Glutamatergic neuron (in vitro differentiated cells): ENCODE measurements at places on chromosomes 13 and 19. TPM values are rescaled to one million over a fixed set of nuclear protein-coding genes. Genes with fewer than 3 reads are reported as not detected.
A peak's percentile ranks its signal among the peaks of the same experiment; 100 is the strongest.

The MBD3L2 gene
- 1.5 TPM for total RNA-seq

The ALOX5AP gene
- 0.81 TPM for total RNA-seq

The TMPRSS9 gene
- 0.29 TPM for total RNA-seq

The CILP2 gene
- 40.9 TPM for total RNA-seq

The CACTIN gene
- total RNA-seq: 29.7 TPM

GRCh38 chr13:21077788-21078353, 16.5 kb upstream of the LATS2 start:
- peaks cover 2% of the 10 kb centered on the region for H3K4me1 ChIP-seq
- peaks cover 4% of the 10 kb centered on the region for H3K27me3 ChIP-seq
- H3K36me3 ChIP-seq: no peaks in the 10 kb centered on the region

- H3K36me3 ChIP-seq: no peaks in the 10 kb centered on the region
- H3K27ac ChIP-seq: no peak overlapping the region
- H3K27me3 ChIP-seq: peaks cover 16% of the 10 kb centered on the region
- no peak for DNase-seq
Measured at GRCh38 chr13:111123221-111123620, 8.1 kb downstream of the ARHGEF7 start.

DNA sequence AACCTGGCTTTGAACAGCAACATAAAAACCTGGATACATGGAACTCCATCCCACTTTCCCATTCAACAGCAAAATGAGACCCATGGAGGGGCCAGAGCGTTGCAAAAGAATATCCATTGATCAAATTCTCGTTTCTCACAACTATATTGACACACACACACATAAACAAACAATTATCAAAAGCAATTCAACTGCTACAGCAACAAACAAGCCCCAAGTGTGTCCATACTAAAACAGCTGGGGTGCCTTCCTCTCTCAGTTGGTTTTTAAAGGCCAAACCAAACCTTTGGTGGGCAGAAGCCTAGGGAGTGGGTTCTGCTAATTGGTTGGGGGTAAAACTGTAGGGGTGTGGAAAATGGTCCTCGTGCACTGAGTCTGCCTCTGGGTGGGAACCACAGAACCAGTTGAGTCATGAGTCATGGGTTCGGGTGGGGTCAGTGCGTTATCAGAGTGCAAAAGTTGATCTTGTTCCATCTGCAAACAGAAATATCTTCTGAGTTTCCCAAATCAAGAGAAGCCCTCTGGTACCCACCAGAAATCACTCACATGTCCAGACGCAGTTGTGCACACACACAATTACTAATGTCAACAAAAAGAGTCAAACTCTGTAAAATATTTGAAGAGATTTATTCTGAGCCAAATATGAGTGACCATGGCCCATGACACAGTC, 18.5 kb downstream of the GPR42 start:
- H3K27me3 ChIP-seq: peaks cover 2% of the 10 kb centered on the region
- H3K36me3 ChIP-seq: peaks cover 5% of the 10 kb centered on the region
- H3K4me3 ChIP-seq: no peak overlapping the region
- no peaks in the 10 kb centered on the region for H3K4me1 ChIP-seq

GRCh38 chr13:25608181-25608580, 236.4 kb downstream of the ATP8A2 start:
- H3K27ac ChIP-seq: no peak overlapping the region
- H3K36me3 ChIP-seq: peaks cover 13% of the 10 kb centered on the region
- H3K27me3 ChIP-seq: no peaks in the 10 kb centered on the region
- no peak for DNase-seq

DNA sequence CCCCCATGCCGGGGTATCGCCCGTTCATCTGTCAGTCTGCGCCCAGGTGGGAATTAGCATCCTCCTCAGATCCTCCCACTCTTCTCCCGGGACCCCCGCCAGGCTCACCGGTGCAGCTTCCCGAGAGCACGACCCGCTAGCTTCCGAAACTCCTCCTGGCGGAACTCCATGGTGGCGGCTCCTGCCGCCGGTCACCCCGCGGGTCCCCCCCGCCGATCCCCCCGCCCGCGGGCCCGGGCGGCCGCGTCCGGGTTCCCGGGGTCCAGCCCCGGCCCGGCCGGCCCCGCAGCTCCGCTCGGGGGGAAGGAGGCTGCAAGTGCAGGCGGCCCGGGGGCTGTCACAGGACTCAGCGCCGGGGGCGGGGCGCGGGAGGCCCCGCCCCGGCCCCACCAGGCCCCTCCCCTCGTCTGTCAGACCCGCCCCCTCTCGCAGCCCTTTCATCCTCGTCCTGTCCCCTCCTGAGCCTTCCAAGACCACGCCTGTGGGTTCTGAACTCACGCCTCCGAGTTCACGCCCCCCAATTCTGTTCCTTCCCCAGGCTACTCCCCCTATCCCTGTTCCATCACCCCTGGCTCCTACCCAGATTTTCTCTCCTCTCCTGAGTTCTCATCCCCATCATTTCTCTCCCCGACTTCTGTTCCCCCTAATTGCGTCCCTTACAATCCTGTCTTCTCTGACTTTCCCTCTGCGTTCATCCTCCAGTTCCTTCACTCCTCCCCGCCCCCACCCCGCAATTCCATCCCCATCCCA, at the start of gene SLC17A7:
Gene SLC17A7 (minus strand): TSS at position 318 of the 750 bp plus-strand sequence. CDS start 148 bp downstream, at position 170.
- DNase-seq: peak; percentile 87
- no peaks in the 10 kb centered on the region for H3K36me3 ChIP-seq

DNA sequence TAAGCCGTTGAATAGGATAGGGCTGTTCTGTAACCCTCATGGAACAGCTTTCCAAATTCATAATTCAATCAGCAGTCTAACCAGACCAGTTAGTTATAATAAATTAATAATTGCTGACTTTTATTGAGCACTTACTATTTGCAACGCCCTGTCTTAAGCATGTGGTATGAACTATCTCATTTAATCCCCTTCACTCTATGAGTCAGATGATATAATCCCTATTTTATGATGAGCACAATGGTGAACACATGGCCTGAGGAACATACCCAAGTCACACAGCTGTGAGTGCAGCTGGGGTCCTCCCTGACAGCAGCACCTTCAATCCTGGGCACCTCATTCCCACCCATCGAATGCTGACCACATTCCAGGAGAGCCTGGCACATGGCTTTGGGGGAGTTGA, 28.0 kb upstream of the SACS start:
- no peak overlapping the region for H3K4me3 ChIP-seq
- no peak overlapping the region for H3K27ac ChIP-seq
- H3K27me3 ChIP-seq: peaks cover 10% of the 10 kb centered on the region

GRCh38 chr19:16455489-16455888, 16.3 kb downstream of the EPS15L1 start:
- DNase-seq: no peak
- peak overlapping the region; percentile 57 for H3K27ac ChIP-seq
- no peaks in the 10 kb centered on the region for H3K36me3 ChIP-seq
- peaks cover 11% of the 10 kb centered on the region for H3K27me3 ChIP-seq

- H3K27ac ChIP-seq: no peak overlapping the region
- peaks cover 4% of the 10 kb centered on the region for H3K27me3 ChIP-seq
- H3K4me1 ChIP-seq: peaks cover 32% of the 10 kb centered on the region
- no peak overlapping the region for H3K4me3 ChIP-seq
- H3K36me3 ChIP-seq: no peaks in the 10 kb centered on the region
Measured at GRCh38 chr13:111969551-111970135, 97.3 kb upstream of the SOX1 start.

- H3K4me1 ChIP-seq: peaks cover 20% of the 10 kb centered on the region
- no peak overlapping the region for H3K27ac ChIP-seq
Measured at GRCh38 chr19:29372091-29372415, 153.7 kb upstream of the VSTM2B start.

DNA sequence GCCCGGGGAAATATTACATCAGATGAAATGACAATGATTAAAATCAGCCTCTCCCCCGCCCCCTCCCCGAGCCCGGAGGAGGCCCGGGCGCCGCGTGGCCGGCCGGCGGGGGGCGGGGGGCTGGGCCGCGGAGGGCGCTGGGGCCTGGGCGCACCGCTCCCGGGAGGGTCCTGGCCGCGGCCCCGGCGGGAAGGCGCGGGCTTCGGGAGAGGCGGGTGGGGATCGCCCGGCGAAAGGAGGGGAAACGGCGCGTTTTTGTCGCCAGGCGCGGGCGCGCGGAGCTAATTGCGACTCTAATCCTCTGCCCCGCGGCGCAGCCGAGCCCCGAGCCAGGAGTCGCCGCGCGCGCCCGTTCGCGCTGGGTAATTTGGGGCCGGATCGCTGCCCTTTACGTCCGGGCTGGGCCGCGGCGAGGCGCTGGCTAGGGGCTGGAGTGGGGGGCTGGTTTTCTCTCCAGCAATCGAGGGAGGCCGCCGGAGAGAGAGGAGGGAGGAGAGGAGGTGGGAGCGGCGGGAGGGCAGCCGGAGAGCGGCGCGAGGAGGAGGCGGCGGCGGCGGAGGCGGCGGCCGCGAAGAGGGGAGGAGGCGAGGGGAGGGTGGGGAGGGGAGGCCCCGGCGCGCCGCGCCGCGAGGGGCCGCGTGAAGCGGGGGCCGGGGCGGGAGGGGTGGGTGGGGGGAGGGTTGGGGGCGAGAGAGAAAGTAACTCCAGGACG, at the start of gene KCTD15:
Gene KCTD15 (plus strand): TSS at position 707 of the 712 bp plus-strand sequence. CDS start 3,585 bp downstream, outside the sequence.
- H3K27ac ChIP-seq: peak within 1 kb of the TSS; percentile 93
- peak; percentile 76 for DNase-seq
- H3K4me3 ChIP-seq: peak within 1 kb of the TSS; percentile 93
- peaks cover 10% of the 10 kb centered on the region for H3K27me3 ChIP-seq
- no peaks in the 10 kb centered on the region for H3K36me3 ChIP-seq

DNA sequence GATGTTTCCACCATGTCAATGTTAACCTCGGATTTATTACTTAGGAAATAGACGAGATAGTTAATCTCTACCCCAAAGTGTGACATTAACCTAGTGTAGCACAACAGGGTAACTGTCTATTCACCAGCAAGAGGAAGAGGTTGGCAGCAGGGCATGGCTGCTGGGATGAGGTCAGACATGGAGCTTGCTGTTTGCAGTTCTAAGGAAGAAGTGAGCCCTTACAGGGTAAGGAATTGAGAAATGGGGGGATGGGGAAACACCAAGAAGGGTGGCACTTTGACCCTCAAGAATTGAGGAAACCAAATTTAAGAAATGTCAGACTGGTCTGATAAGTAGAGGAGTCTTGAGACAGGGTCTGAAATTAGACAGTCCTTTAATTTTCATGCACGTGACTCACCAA, 62.4 kb downstream of the MBD3L2B start:
- H3K27me3 ChIP-seq: peaks cover 2% of the 10 kb centered on the region
- H3K4me3 ChIP-seq: no peak overlapping the region
- no peaks in the 10 kb centered on the region for H3K4me1 ChIP-seq
- no peak overlapping the region for H3K27ac ChIP-seq
- H3K36me3 ChIP-seq: no peaks in the 10 kb centered on the region

- H3K27ac ChIP-seq: no peak overlapping the region
- no peak overlapping the region for H3K4me3 ChIP-seq
- H3K4me1 ChIP-seq: peaks cover 4% of the 10 kb centered on the region
- no peaks in the 10 kb centered on the region for H3K36me3 ChIP-seq
- peaks cover 6% of the 10 kb centered on the region for H3K27me3 ChIP-seq
- DNase-seq: no peak
Measured at GRCh38 chr19:34732612-34733211, 1.3 kb upstream of the ZNF181 start.

GRCh38 chr19:6250909-6251308, 28.9 kb downstream of the MLLT1 start:
- H3K27ac ChIP-seq: peak overlapping the region; percentile 77
- no peak for DNase-seq
- H3K27me3 ChIP-seq: peaks cover 10% of the 10 kb centered on the region
- peaks cover 24% of the 10 kb centered on the region for H3K36me3 ChIP-seq
- H3K4me3 ChIP-seq: no peak overlapping the region
